ENCODE measurements at places on chromosomes 2 and 18.
A peak's percentile ranks its signal among the peaks of the same experiment; 100 is the strongest.

DNA sequence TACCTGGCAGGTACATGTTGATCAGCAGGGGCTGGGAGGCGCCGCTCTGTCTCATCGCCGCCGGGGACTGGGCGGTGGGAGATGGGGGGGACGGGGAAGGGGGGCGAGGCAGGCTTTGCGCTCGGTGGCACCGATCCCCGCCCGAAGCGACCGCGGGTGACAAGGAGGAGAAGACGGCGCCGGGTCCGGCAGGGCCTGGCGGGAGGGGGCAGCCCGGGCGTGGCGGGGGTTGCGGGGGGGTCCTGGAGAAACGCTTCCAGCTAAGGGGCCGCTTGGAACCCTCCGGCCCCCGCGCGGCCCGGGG lies at the start of gene FEV:
TSS of gene FEV (minus strand) at position 164 of the 304 bp plus-strand sequence. CDS start at position 55, 109 bp downstream.
- no peak for DNase-seq

DNA sequence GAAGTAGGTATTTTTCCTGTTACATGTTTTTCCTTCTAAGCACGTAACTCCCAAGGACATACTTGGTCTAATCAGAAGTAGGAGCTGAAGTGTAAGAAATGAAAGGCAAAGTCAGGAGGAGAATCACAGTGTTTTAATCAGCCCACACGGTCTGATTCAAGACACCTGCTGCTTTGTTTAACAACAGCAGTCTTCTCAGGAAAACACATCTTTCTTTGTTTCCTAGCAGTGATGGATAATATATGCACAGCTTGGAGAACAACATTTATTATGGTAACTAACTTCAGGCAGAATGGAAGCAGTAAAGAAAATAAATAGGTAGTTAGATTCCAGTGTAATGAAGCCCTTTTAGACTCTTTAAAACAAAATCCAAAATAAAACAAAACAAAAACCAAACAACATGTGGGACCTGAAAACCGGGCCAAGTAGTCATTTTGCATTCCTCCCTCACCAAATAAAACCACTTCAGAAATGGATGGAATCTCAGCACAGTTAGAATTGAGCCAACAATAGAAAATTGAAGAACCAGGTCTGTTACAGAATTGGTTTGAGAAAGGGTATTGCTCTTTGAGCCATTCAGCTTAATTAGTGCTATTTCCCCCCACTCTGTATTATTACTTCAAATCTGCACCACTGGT lies 61.1 kb upstream of the UGP2 start:
- no peak for DNase-seq

DNA sequence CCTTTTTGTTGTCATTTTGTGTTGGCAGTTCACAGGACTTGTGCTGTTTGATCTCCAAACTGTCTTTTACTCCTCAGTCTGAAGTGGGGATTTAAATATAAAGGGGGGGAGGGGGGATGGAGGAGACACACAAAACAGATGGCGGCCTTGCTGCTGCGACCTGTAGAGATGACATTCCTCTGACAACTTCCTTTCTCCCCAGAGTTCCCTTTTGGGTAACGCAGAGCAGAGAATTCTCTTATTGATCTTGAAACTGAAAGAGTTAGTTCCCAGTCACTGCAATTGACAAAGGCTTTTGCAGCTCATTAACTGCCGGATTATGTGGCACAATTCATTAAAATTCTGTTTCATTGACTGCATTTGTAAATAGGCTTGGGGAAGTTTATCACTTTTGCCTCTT lies 279.3 kb downstream of the TSN start:
- no peak for DNase-seq

GRCh38 chr2:204452464-204453023 lies 92.7 kb upstream of the PARD3B start:
- DNase-seq, result no peak

GRCh38 chr2:147100406-147101035 lies 744.3 kb upstream of the ACVR2A start:
- DNase-seq, result no peak

DNA sequence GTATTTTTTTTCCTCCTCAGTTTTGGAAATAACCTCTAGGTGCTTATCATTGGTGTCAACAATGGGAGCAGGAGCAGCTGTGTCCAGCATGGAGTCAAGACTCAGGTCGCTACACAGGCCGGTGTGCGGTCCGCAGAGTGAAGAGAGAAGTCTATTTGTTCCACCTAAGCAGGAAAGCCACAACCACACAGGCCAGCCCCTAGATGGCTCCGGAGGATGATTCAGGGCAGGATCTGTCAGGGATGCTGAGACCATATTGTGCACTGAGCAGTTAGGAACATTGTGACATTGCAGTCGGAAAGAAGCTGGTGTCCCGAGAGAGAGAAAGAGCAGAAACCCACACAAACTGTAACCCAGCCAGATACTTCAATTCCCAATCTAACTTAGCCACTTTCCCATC lies 136.9 kb downstream of the GAREM1 start:
- no peak for DNase-seq

DNA sequence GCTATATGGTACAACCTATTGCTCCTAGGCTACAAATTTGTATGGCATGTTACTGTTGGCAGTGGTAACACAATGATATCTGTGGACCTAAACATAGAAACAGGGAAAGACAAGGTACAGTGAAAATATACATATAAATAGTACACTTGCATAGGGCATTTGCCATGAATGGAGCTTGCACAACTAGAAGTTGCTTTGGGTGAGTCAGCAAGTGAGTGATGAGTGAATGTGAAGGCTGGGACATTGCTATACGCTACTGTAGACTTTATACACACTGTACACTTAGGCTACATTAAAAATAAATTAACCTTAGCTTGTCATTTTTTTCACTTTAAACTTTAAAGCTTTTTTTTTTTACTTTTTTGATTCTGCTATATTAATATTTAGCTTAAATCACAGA lies 500.0 kb upstream of the SETBP1 start:
- DNase-seq, result no peak

GRCh38 chr2:130756874-130757668 lies 1.7 kb downstream of the AMER3 start:
- no peak for DNase-seq

DNA sequence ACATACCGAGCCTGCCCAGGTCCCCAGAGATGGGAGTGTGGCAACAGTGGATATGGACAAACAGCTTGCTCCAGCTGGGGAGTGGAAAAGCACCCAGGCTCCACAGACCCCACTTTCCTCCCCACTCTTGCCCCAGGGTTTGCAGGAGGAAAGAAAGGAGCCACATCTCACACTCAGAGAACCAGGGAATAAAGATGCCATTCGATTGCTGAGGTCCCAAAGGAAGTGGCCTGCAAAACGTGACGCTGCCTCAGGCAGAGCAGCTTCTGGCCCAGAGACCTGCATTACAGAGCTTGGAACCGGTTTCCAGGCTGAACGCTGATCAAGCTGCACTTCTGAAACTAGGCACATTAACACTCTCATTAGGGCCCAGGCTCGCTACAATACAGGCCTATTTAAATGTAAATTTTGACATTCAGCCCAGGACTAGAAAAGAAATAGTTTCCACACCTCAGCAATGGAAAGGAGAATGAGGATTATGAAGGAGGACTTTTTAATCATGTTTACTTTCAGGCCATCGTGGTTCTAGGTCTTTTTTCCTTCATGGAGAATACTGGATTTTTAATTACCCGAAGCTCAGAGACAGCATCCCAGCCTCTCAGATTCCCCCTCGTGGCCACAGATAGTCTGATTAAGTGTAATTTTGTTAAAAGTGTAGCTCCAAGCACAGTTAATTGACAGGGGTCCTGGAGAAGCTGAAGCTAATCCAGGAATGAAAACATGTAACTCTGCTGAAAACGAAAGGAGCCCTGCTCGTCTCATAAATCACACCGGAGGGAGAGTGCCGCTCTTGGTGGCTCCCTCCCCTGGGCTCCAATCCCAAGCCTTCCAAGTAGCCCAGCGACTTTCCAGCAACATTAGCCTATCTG lies 221.3 kb upstream of the RAB6C start:
- no peak for DNase-seq

GRCh38 chr18:8065773-8066172 lies 498.7 kb downstream of the PTPRM start:
- DNase-seq, result no peak

DNA sequence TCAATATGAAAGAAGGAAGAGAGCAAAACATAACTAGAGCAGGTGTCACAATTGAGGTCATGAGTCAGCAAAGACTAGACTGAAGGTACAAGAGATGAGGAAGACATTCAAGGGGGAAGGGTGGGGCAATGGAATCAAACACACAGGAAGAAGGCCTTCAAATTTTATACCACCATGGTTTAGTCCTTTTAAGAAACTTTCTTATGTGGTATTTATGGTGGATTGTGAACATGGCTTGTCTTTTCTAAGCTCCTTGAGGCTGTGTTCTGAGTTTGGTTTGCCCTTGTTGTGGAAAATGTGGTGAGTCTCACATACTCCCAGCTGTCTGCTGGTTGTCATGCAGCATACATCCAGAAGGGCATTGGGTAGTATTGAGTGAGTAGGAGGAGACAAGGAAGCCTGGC lies 62.1 kb downstream of the NABP1 start:
- peak; percentile 1 for DNase-seq

Data from activated T-cell treated with anti-CD3 and anti-CD28 coated beads for 48 hours (primary cell).